ENCODE measurements at places on chromosomes 6 and 20.
A peak's percentile ranks its signal among the peaks of the same experiment; 100 is the strongest.

DNA sequence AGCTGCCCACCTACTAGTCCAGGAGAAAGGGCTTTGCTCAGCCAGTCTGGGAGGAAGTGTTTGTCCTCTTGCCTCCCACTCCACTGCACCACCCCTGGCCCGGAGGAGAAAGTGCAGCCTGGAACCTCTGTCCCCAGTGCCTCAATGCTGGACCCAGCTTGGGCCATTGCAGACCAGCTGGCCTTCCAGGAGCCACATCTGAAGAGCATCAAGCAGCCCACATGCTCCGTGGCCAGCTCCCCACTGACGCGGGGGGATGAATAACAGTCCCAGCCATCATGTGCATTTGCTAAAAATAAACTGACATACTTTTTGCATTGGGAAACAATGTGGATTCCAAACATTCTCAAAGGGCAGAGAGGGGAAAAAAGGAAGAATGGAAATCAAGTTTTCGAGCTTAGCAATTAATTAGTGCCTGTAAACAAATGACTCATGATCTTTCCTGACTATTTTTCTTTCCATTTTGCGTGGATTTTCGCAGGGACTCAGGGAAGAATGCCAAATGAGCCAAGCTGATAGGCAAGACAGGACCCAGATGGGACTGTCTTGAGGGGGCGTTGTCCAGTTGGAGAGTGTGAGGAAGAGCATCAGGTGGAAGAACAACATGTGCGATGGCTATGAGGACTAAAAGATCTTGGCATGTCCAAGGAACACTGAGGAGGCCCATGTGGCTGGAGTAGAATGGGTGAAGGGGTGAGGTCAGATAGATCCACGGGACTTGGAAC is 34.1 kb downstream of the CEBPB start:
- no peak for DNase-seq

DNA sequence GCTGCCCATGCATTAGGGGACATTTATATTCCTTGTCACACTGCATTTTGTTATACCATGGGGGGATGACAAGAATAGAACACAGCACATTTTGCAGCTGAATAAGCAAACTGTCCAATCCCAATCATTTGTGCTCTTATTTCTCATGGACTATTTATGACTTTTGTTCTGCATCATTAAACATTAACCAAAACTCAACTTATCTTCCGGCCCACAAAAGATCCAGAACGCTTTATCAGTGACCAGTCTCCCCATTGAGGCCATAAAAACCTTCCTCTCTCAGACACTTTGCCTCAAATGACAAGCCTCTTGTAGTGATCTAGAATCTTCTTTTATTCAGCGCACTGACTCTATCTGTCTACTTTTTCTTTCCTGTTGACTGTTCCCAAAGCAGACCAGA is 28.4 kb upstream of the FOXQ1 start:
- DNase-seq = no peak

DNA sequence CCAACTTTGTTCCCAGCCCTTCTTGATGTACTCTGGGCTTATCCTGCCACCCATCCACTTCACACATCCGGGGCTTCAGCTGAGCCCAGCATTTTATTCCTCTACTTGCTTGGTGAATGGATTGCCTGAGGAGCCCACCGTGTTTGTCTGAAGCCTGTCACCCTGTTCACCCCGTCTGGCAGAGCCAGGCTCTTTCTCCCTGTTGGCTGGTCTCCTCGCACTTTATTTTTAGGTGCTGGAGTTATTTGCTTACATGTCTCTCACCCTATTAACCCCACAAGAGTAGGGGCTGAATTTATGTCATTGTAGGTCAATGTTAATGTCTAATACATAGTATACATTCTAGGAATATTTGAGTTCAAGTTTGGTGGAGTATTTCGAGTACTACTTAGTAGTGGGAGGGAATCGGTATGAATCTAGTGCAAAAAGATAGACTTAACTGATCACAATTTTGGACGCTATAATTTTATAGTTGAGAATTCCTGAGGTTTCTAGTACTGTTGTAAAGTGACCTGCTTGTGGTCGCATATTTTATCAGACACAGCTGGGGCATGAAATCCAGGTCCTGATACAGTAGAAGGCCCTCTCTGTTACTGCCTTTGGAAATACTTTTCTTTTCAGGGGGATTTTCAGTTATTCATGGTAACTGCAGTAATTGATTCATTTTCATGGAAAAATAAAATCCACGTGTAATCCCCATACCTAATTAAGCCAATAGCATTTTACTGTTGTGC is 10.8 kb downstream of the JARID2 start:
- DNase-seq = no peak

GRCh38 chr6:25660512-25660911 is 8.5 kb downstream of the SCGN start:
- DNase-seq = no peak

DNA sequence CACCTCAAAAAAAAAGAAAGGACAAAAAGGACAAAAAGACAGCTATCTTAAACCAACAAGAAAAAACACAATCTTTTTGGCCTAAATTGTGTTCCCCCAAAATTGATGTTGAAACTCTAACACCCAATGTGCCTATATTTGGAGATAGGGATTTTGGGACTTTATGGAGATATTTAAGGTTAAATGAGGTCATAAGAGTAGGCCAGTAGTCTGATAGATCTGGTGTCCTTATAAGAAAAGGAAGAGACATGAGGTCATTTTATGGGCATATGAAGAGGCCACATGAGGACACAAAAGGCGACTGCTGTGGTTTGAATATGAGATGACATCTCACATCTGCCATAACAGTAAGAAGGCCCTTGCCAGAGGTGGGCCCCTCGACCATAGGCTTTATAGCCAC is 49.5 kb downstream of the TRIM38 start:
- DNase-seq = peak; percentile 16

Measured in hematopoietic multipotent progenitor cell treated with erythropoietin and hydrocortisone succinate and interleukin-3 and kit ligand, for 8 days (in vitro differentiated cells).